ENCODE measurements at places on chromosomes 3 and 15. TPM values are rescaled to one million over a fixed set of nuclear protein-coding genes. Genes with fewer than 3 reads are reported as not detected.

Gene SMAD6
- 1.9 TPM for total RNA-seq

Gene GOLGA8N
- 1.4 TPM for total RNA-seq

Gene COLQ
- total RNA-seq, result 3.0 TPM

Gene SETD2
- 78.8 TPM for total RNA-seq

Gene FOXL2
- total RNA-seq, result not detected

Gene ROPN1
- total RNA-seq, result 0.16 TPM

Gene MINDY4B
- total RNA-seq, result not detected

Gene LIPC
- 0.16 TPM for total RNA-seq
